ENCODE measurements at places on chromosomes 1 and 21. TPM values are rescaled to one million over a fixed set of nuclear protein-coding genes. Genes with fewer than 3 reads are reported as not detected.

SPRR2F gene
- not detected for total RNA-seq

UBL4B gene
- not detected for total RNA-seq

CA14 gene
- total RNA-seq, result not detected

PIK3R3 gene
- total RNA-seq, result 12.4 TPM

ZNF695 gene
- 0.53 TPM for total RNA-seq

FAM163A gene
- total RNA-seq, result 5.0 TPM

RNU1-3 gene
- under 0.01 TPM for total RNA-seq

CD84 gene
- total RNA-seq, result 24.8 TPM

FAM78B gene
- 0.35 TPM for total RNA-seq

MYOG gene
- not detected for total RNA-seq

IPO9 gene
- total RNA-seq, result 23.1 TPM

RHBDL2 gene
- not detected for total RNA-seq

APCS gene
- total RNA-seq, result not detected

BTG3 gene
- total RNA-seq, result 9.9 TPM

HEYL gene
- 0.95 TPM for total RNA-seq

PROK1 gene
- not detected for total RNA-seq

GPA33 gene
- 328 TPM for total RNA-seq

LMX1A gene
- total RNA-seq, result 1.8 TPM

HMGCL gene
- total RNA-seq, result 66.6 TPM

OR2L3 gene
- total RNA-seq, result not detected

RGS2 gene
- total RNA-seq, result 98.2 TPM

RBM11 gene
- not detected for total RNA-seq

CATSPER4 gene
- total RNA-seq, result not detected

IFNGR2 gene
- total RNA-seq, result 53.7 TPM

SELENBP1 gene
- total RNA-seq, result 561 TPM

IFI44 gene
- total RNA-seq, result 67.7 TPM

KISS1 gene
- total RNA-seq, result 7.0 TPM

MX1 gene
- 81.0 TPM for total RNA-seq

PGBD2 gene
- total RNA-seq, result 9.9 TPM

PRPF38B gene
- total RNA-seq, result 42.1 TPM

FCMR gene
- total RNA-seq, result 9.5 TPM

LCE2B gene
- total RNA-seq, result not detected

RAB7B gene
- total RNA-seq, result 0.35 TPM

DNM3 gene
- total RNA-seq, result 2.5 TPM

KRTAP19-5 gene
- not detected for total RNA-seq

HUNK gene
- 5.0 TPM for total RNA-seq

MIXL1 gene
- not detected for total RNA-seq
